MV-4-11 (cell line): ENCODE measurements at places on chromosomes 1 and 21.

DNA sequence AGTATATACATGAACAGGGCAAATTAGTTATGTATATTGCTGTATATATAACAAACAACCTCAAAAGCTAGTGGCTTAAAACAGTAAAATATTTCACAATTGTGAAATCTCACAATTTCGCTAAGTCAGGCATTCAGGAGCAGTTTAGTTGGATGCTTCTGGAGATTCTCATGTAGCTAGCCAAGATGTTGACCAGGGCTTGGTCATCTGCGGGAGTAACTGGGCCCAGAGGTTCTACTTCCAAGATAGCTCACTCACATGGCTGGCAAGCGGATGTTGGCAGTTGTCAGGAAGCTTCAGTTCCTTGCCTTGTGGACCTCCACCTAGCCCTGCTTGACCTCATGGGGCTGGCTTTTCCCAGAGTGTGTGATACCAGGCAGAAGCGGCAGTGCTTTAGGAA, 95.6 kb downstream of the TTC3 start:
- no peak for DNase-seq

DNA sequence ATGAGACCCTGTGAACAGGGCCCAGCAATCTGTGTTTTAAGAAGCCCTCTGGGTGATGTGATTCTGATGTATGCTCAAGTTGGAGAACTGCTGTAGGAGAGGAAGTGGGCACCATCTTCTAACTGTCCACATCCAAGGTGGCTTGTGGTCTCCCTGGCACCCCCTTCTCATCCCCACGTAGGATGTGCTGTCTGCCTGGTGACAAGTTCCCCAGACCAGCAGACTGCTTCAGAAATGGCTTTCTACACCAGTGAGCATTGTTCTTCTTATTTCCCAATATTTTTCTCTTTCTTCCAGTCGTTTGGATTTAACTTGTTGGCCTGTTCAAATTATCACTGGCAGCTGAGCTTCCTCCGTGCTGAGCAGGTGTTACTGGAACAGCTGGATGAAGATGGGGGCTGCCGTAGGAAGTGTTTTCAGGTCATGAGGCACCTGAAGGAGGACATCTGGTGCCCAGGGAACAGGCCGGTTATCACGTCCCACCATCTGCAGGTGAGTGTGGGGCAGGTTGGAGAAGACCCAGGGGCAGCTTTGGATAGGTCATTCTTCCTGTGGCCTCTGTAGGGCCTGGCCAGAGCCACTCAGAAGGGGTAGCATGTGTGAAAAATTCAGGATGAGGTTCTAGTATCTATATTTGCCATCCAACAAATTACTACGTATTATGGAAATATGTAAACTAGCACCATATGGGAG, 16.8 kb downstream of the MAB21L3 start:
- no peak for DNase-seq

GRCh38 chr1:203703586-203703985, 61.4 kb upstream of the LAX1 start:
- peak; percentile 31 for DNase-seq

DNA sequence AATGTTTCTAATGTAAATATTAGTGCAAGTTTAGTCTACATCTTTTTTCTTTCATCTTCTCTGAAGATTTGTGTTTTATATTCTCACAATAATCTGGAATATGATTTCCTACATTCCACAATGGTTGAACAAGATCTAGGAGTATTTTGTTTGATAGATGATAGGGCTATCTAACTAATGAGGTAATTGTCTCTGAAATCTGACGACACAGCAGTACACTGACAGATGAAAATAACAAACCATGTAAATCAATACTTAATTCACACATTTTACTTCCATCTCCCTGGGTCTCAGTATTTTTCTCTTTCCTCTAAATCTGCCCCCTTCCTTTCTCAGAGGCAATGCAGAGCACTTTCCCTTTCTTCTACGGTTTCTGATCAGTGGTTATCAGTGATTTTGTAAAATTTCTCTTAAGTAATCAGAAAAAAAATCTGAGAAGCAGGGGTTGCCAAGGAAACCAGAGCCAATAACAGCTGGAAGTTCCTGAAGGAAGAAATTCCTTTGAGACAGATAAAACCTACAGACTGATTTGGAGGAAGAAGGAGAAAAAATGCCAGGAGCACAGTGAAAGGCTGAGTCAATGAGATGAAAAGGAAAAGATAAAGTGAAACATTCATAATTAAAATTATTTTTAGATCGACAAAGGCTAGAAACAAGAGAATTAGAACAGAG, 7.3 kb upstream of the ANKRD13C start:
- no peak for DNase-seq

- DNase-seq: no peak
These were observed 3.3 kb downstream of the ACTRT2 start for GRCh38 chr1:3024588-3024987.

DNA sequence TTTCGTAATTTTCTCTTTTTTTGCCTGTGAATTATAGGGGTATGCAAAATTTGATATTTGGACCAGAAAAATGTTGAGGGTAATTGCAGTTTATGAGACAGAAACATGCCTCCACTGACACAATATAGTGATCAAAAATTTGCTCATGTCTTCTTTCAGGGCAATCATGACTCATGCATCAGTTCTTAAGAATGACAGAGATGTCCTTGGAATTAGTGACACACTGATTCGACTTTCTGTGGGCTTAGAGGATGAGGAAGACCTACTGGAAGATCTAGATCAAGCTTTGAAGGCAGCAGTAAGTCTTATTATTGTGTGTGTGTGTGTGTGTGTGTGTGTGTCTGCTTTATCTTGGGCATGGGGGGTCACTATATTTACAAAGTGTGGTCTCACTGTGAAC, 27.5 kb downstream of the CTH start:
- peak; percentile 11 for DNase-seq

- no peak for DNase-seq
These were observed 576 bp downstream of the SMIM12 start for GRCh38 chr1:34858901-34859445.

GRCh38 chr1:233904633-233905415, at the start of gene SLC35F3:
Gene SLC35F3, plus strand, starts transcription at chr1:233904676.
- DNase-seq: no peak

GRCh38 chr1:213727853-213728592, 259.8 kb upstream of the PROX1 start:
- no peak for DNase-seq

DNA sequence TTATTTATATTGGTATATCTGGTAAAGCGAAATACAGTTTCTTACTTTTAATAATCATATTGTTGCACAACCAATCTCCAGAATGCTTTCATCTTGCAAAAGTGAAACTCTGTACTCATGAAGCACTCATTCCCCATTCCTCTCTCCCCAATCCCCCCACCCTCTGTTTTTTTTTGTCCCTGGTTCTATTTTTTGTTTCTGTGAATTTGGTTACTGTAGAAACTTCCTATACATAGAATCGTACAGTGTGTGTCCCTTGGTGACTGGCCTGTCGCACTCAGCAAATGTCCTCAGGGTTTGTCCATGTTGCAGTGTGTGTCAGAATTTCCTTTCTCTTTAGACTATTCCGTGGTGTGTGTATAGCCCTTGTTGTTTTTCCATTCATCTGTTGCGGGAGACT, 7.9 kb upstream of the NLRP3 start:
- peak; percentile 83 for DNase-seq

- no peak for DNase-seq
These were observed 8.5 kb upstream of the PTPN7 start for GRCh38 chr1:202168861-202169260.

DNA sequence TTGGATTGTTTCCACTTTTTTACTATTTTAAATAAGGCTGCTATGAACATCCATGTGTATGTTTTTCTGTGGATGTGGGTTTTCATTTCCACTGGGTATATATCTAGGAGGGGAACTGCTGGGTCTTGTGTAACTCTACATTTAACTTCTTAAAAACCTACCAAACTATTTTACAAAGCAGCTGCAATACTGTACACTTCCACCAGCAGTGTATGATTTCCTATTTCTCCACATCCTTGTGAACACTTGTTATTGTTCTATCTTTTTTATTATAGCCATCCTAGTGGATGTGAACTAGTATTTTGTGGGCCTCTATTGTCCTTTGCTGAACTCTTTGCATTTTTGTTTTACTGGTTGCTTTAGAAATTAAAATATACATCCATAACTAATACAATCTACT, 33.4 kb downstream of the DIPK1A start:
- peak; percentile 54 for DNase-seq

GRCh38 chr1:29113413-29114117, 10.1 kb downstream of the TMEM200B start:
- no peak for DNase-seq

DNA sequence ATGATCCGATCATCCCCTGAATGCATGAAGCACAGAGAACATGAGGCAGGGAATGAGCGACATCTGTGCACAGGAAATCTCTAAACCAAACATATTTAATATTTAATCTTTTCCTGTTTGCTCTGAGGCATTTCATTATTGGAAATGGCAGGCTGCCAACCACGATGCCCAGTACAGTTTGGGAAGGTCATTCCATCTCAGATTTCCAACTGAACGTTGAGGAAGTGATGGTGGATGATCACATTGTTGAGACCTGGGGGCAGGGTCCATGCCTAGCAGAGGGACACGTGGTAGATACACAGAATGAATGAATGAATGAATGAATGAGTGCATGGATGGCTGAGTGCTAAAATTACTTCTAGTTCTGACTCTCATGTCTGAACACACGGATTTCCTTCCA, 15.9 kb upstream of the FASLG start:
- DNase-seq: no peak

DNA sequence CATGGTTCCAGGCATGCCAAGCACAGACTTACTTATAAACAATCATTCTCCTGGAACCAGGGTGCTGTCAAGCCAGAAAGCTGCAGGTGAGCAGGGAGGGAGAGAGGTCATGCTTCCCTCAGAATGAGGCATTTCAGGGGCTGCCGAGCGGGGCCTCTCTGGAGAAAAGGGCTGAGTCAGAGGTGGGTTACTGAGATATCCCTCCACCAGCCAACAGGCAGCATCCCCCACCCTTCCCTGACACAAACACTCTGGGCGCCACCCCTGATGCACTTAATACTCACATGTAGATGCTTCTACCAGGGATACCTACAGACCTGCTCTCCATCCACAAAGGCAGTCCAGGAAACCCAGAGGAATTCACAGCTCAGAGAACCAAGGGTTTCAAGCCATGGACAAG, 13.1 kb downstream of the STK40 start:
- DNase-seq: no peak

- no peak for DNase-seq
These were observed 14.7 kb downstream of the TIE1 start for GRCh38 chr1:43315481-43315880.

- peak; percentile 16 for DNase-seq
These were observed 17.1 kb downstream of the TTF2 start for GRCh38 chr1:117077267-117077666.

GRCh38 chr1:158011714-158012113, 18.3 kb downstream of the KIRREL1 start:
- DNase-seq: no peak

DNA sequence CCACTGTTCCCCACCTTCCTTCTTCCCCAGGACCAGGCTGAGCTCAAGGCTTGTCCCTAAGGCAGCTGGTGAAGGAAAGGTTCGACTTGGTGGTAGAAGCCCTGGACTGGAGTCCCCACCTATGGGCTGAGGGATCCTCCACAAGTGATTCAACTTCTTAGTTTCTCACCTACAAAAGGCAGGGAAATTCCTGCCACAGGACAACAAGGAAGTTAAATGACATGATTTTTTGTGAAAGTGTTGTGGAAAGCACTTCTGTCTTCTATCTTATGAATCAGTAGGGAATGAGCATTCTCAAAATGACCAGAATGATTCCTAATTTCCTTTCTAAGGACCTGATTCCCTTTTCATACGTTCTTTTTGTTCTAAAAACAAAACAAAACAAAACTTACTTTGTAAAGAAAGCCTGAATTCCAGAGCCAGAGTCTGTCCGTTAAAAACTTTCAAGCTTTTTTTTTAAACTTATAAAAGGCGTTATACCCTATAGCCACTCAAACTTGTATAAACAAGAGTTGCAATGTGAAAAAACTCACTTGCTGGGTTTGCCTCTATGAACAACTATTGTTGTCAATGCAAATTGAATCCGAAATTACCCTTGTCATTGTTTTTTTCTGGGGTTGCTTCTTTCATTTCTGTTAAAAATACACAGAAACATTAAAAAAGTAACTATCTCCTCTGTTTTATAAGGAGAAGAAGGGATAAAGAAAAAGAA, 12.2 kb downstream of the KCNJ15 start:
- DNase-seq: no peak

GRCh38 chr1:218424502-218424901, 79.4 kb downstream of the TGFB2 start:
- no peak for DNase-seq

- no peak for DNase-seq
These were observed at the start of gene ADCY10 for GRCh38 chr1:167913895-167914496. Gene ADCY10, minus strand, starts transcription at chr1:167914134. Its CDS starts 8,994 bp downstream, at chr1:167905140.

DNA sequence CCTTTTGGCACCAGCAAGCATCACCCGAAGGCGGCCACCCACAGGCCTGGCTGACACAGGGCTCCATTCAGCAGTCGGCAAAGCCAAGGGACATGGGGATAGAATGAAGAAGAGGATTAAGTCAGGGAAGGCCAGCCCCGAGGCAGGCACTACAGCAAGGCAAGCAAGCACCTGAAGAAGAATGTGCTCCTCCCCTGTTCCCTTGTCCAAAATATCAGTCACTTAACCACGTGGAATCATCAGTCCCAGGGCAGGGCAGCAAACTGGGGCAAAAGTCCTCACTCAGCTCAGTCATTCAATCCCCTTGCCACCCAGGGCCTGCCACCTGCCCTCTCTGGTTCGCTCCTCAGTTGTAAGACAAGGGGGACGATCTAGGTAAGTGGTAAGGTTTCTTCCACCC, 9.3 kb downstream of the KANK4 start:
- no peak for DNase-seq

DNA sequence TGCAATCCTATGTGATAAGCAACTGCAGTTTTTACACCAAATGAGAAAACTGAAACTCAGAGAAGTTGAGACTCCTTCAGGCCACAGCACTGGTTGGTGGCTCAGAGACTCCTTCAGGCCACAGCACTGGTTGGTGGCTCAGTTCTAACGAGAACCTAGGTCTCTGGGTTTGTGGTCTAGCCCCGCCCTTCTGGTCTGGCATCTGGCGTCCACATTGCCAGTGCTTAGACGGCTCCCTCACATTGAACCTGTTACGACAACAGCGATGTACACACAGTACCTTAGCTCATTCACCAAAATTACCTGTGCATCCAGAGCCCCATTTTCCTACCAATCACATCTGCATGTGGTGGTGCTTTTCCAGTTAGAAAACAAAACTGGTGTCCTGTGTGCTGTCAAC, 66.1 kb downstream of the NID1 start:
- peak; percentile 43 for DNase-seq

DNA sequence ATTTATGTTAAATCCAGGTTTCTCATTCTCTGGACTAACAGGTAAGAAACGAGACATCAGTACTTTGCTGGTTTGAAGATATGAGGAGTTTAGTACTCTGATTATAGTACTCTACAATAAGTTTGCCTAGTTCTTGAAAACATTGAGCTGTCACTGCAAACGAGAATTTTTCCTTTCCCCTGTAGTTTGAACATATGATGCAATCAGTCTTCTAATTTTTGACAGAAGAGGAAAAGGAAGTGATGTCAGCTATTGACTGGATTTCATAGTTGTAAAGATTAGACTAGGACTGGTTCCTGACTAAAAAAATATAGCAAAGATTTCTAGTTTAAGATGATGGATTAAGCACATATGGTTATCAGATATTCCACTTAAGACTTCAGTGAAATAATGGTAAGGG, 461.9 kb downstream of the LRRIQ3 start:
- peak; percentile 10 for DNase-seq

- peak; percentile 19 for DNase-seq
These were observed 258.9 kb upstream of the SGIP1 start for GRCh38 chr1:66275083-66275482.

GRCh38 chr1:186849271-186849671, 20.5 kb downstream of the PLA2G4A start:
- DNase-seq: peak; percentile 96

GRCh38 chr1:75632350-75632949, 21.5 kb upstream of the SLC44A5 start:
- no peak for DNase-seq
